ENCODE measurements at places on chromosomes 7 and 10.

DNA sequence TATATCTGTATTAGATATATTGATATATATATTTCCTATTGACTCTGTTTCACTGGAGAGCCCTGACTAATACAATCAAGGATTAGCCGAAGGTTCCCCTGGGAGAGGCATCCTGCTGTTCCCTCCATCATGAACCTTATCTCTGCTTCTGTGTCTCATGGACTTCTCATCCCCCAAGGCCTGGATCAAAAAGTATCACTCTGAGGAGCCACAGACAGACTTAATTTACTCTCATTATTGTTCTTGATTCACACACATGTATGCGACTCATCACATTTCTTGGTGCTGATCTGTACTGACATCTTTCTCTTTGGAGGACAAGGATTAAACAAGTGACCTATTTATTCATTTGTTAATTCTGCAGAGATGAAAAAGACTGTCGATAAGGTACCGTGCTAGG, 550.2 kb downstream of the KCNMA1 start:
- no peak for DNase-seq

DNA sequence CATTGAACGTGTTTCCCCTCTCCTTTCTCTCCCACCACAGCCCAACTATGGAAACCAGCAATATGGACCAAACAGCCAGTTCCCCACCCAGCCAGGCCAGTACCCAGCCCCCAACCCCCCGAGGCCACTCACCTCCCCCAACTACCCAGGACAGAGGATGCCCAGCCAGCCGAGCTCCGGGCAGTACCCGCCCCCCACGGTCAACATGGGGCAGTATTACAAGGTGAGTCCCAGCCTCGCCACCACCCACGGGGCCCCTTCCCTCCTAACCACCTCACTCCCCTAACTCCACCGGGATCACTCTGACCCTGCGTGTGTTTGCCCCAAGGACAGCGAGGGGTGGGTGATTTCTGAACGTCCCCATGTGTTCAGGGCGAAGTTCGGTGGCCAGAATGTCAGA, 50.8 kb upstream of the PPIF start:
- no peak for DNase-seq

GRCh38 chr7:99994819-99995218, 19.0 kb upstream of the AZGP1 start:
- no peak for DNase-seq

DNA sequence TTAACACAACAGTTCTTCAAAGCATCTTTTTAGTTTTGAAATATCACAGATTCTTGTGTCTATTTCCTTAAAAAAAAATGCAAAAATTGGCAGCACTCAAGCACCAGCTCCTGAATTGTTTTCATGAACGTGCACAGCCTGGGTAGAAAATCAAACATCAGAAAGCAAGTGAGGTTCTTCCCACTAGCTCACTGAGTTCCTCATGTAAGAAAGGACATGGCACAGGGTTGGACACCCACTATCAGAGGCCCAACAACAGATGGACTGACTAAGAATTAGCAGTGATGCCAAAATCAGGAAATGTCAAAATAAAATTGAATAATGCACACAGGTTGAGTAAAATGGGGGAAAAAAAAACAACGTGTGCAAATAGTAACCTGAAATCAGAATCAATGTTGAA, 146.8 kb downstream of the PCLO start:
- DNase-seq, result no peak
